AG20443 (cell line): ENCODE measurements at places on chromosomes 1 and 21.

- DNase-seq = no peak
Observed at GRCh38 chr1:1211541-1212441, 2.2 kb downstream of the TNFRSF4 start.

- DNase-seq = no peak
Observed at GRCh38 chr1:119636491-119637089, 11.5 kb downstream of the ZNF697 start.

- DNase-seq = peak; percentile 20
Observed at GRCh38 chr1:93015590-93015989, 54.3 kb upstream of the DIPK1A start.

- peak; percentile 91 for DNase-seq
Observed at GRCh38 chr1:201696217-201696761, 132.7 kb upstream of the IPO9 start.

- no peak for DNase-seq
Observed at GRCh38 chr1:174742805-174743653, 256.7 kb upstream of the CACYBP start.

GRCh38 chr1:3597599-3597964 lies 13.7 kb downstream of the MEGF6 start:
- no peak for DNase-seq

GRCh38 chr1:145999321-146000024 lies 3.1 kb upstream of the TXNIP start:
- DNase-seq = no peak

GRCh38 chr1:229879746-229880145 lies 187.3 kb upstream of the GALNT2 start:
- no peak for DNase-seq

DNA sequence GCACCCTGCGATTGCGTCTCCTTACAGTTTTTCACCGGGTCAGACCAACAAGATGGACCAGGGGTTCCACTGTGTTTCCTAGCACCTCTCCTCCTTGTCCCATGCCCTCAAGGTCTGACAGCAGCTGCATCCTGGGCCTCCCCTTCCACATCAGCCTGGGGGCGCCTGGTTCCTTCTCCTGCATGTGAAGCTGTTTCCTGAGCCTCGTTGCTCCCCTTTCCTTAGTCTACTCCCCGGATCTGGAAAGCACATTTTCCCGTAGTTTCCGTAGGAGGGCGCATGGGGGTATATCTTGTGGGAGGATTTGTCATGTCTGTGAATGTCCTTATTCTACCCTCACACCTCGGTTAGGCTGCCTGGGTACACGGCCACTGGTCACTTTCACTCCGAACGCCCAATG lies 6.1 kb downstream of the PRDM15 start:
- no peak for DNase-seq

- peak; percentile 72 for DNase-seq
Observed at GRCh38 chr1:182781841-182782586, 7.6 kb upstream of the NPL start.

GRCh38 chr1:192539297-192540092 lies 36.1 kb upstream of the RGS1 start:
- peak; percentile 84 for DNase-seq

- peak; percentile 52 for DNase-seq
Observed at GRCh38 chr1:89262643-89263042, 10.0 kb downstream of the GBP5 start.

GRCh38 chr21:24945910-24946309 lies 661.4 kb downstream of the MRPL39 start:
- DNase-seq = no peak

DNA sequence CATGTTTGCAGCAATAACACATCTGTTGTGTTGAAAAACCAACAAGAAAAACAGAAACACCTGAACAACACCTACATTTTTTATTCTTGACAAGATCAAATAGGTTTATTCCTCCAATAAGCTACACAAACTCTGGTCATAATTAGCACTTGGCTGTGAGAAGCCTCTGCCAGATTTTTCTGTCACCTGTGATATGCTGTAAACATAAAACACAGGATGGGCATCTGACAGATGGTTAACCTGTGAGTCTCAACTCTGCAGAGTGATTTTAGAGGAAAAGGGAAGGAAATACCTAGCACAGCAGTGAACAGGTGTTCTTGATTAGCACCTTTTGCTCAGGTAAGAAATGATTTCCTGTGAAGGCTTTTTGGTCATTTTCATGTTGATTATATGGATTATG lies 175.4 kb upstream of the COA6 start:
- no peak for DNase-seq

DNA sequence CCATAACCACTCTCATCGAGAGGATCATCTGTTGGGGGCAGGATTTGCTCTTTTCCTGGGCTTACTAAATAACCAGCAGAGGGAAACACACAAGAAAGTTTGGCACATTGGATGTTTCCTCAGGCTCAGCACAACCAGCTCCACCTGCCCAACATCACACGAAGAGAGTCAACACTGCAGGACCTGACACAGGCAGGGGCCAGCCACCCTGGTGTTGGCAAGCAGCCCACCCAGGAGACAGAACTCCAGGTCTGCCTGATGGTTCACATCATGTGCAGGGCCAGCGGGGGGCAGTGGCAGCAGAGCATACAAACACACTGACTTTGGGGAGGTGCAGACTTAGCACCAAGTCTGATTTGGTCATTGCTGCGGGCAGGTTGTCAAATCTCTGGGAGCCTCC lies 182.3 kb upstream of the GALNT2 start:
- DNase-seq = peak; percentile 8

DNA sequence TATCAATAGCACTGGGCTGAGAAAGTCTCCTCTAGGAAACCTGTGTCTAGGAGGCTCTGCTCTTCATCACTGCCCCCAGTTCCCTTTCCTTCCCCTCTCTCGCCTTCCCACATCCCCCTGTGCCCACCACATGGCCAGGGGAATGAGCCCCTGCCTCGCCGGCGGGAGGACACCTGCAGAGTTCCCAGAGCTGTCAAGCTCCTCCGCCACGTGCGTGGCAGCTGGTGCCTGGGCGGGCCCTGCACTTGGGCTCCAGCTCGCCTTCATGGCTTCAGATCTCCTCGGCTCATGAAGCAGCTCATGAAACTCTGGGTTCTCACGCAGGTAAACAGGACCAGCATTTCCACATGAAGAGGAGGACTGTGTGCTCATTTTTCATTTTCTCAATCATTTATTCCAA lies 62.8 kb downstream of the SIM2 start:
- DNase-seq = no peak

DNA sequence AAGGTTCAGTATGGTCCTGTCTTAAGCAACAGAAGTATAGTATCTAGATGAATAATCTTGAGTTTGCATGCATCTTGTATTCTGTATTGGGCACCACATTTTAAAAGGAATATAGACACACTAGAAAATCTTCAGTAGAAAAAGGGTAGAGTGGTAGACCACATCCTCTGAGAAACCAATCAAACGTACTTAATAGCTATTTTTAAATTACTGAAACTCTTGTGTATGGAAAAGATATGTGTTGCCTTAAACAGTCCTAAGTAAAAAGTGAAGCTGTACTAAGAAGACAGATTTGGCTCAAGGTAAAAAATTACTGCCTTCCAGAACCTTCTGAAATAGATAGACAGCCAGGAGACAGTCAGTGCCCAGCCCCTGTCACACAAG lies 3.1 kb downstream of the CTXND2 start:
- no peak for DNase-seq

- DNase-seq = no peak
Observed at GRCh38 chr1:56320464-56321149, 258.8 kb downstream of the PLPP3 start.

DNA sequence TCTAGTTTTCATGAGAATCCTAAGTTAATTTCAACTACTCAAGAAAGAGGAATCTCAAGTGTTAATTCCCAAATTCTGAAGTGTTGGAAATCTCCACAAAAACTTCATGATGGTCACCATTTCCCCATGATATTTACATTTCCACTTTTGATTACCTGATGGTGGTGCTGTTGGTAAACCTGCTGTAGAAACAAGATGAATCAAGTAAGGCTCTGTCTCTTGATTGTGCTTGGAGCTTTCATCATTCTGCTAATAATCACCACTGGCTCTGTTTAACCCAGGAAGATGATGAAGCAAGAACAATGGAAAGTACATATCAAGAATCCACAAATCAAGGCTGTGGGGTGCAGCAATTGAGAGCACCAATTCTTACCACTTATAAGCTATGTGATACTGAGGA lies 77.8 kb downstream of the C4BPA start:
- no peak for DNase-seq

- no peak for DNase-seq
Observed at GRCh38 chr1:95311014-95311413, 77.0 kb downstream of the RWDD3 start.

DNA sequence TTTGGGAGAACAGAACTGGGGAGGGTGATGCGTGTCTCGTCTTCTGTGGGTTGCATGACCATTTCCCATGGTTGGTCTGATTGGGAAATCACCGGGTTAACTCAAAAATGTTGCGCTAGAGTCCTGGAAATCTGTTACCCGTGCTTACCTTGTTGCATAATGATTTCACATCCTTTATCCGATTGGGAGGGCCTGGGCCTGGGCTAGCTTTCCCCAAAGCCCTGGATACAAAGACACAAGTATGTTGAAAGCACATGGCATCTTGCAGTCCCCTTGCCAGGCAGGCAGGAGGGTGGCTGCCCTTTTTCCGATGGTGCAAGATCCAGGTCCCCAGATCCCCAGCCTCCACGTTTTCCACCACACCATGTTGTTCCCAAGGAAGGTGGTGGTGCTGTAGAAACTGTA lies 582 bp downstream of the TRPM2 start:
- no peak for DNase-seq

DNA sequence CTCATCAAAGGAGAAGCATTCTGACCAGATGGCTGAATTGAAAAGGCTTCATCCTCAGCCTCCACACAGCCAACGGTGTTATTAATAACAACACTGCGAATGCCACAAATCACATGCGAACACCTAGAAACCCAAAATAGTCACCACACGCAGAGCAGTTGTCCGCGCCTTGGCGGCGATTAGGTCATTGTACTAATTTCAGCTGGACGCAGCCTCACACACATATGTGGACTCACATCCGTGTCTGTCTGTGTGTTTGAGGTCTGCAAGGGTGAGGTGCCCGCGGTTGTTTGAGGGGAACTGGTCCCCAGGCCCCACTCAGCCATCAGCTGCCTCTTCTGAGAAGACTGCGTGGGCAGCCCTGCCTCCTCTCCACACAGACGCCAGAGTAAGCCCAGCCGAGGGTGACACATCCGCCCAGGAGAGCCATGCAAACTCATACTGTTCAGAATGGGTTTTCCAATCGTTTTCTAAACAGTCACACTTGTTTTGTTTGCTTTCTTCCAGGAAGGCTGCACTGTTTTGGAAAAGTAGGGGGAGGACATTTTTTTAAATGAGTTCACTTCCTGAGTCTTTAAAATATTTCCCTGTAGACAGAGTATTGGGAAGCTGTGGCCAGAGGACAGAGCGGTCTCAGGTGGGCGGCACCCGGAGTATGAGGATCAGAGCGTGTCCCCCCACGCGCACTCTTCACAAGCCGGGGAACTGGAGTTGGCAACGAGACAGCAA lies 53.4 kb downstream of the TOMM20 start:
- DNase-seq = peak; percentile 77

DNA sequence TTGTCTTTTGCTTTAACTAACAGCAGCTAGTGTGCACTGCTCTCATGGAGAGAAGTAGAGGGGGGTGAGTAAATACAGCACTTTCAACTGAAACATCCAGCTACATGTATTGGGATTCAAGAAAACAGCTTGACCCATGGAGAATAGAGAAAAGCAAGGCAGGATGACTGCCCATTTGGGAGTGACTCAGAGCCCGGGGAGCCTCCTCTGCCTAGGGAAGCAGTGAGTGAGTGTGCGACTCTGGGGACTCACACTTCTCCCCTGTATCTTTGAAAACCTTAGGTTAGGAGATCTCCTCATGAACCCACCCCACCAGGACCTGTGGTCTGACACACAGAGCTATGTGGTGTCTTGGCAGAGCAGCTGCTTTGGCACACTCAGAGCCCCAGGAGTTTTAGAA lies 82.0 kb upstream of the PTGFR start:
- peak; percentile 70 for DNase-seq

GRCh38 chr1:171817511-171818265 lies 23.6 kb upstream of the DNM3 start:
- DNase-seq = peak; percentile 84

- DNase-seq = no peak
Observed at GRCh38 chr1:20278692-20279130, 12.0 kb upstream of the VWA5B1 start.

- DNase-seq = no peak
Observed at GRCh38 chr21:37967036-37967435, 50.8 kb upstream of the KCNJ6 start.

GRCh38 chr1:110982320-110982719 lies 18.6 kb upstream of the LRIF1 start:
- DNase-seq = no peak

DNA sequence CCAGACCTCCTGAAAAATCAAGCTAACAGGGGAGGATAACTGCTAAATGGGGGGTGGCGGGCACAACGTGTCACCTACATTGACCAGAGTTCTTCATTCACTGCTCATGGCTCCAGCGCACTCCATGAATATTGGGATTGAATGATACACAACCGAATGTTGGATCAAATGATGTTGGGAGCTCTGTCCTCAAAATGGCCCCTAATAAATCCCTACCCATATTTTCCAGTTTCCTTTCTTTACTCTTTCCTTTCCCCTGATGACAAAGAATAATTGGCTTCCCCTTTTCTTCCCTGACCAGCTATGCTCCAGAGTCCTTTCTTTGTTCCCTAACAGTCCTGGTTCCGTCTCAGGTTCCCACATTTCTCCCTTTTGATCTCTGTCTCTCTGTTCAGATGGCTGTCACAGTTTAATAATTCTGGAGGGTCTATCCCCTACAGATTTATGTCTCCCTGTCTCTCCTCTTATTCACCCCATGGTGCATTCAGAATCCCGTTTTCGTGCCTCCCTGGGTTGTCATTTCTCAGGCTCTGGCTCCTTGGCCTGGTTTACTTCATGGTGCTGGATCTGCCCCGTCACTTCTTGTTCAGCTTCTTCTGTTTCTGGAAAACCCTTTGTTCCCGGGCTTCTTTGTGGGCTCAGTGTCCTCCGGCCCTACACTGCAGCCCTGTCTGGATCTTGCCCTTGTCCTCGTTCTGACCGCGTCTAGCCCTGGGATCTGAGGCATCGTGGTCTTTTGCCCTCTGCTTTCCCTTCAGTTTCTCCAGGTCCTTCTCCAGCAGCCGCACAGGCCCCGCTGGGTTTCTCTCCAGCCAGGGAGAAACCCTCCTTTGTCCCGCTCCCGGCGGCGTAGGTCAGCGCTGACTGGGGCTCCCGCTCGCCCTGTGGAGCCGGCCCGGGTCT lies 78.3 kb downstream of the NDUFS5 start:
- peak; percentile 60 for DNase-seq
